ENCODE measurements at places on chromosomes 16 and 17. TPM values are rescaled to one million over a fixed set of nuclear protein-coding genes. Genes with fewer than 3 reads are reported as not detected.
A peak's percentile ranks its signal among the peaks of the same experiment; 100 is the strongest.

The YPEL2 gene
- 4.5 TPM for total RNA-seq

The ZDHHC1 gene
- 1.0 TPM for total RNA-seq

GRCh38 chr17:50272711-50273653, 1.3 kb upstream of the TMEM92 start:
- H3K4me1 ChIP-seq = peaks cover 43% of the 10 kb centered on the region
- no peaks in the 10 kb centered on the region for H3K27me3 ChIP-seq
- DNase-seq = peak; percentile 93

DNA sequence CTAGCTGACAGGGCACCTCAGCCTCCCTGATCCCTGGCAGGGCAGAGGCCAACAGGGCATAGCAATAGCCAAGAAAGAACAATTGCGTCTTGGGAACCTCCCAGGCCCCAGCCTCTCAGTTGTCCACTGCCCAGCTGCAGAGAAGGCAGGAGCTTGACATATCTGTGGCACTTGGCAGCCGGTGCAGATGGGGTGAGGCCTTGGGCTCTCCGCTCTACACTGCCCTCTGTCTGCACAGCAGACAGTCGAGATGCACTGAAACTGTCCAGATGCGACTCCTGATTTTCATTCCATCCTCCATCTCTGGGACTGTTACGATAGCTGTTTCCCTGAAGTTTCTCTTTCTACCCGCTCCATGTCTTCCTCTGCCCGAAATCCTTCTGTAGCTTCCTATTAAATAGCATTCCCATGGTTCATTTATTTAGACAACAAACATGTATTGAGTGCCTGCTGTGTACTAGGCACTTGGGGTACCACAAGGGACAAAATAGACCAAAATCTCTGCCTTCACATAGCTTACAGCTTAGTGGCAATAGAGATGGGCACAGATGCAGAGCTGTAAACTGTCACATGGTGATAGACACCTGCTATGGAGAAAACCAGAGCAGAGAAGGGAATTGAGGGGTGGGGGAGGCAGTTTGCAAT, 3.3 kb downstream of the POLR3E start:
- H3K4me3 ChIP-seq = no peak overlapping the region
- no peak overlapping the region for H3K27ac ChIP-seq
- H3K4me1 ChIP-seq = peaks cover 5% of the 10 kb centered on the region

DNA sequence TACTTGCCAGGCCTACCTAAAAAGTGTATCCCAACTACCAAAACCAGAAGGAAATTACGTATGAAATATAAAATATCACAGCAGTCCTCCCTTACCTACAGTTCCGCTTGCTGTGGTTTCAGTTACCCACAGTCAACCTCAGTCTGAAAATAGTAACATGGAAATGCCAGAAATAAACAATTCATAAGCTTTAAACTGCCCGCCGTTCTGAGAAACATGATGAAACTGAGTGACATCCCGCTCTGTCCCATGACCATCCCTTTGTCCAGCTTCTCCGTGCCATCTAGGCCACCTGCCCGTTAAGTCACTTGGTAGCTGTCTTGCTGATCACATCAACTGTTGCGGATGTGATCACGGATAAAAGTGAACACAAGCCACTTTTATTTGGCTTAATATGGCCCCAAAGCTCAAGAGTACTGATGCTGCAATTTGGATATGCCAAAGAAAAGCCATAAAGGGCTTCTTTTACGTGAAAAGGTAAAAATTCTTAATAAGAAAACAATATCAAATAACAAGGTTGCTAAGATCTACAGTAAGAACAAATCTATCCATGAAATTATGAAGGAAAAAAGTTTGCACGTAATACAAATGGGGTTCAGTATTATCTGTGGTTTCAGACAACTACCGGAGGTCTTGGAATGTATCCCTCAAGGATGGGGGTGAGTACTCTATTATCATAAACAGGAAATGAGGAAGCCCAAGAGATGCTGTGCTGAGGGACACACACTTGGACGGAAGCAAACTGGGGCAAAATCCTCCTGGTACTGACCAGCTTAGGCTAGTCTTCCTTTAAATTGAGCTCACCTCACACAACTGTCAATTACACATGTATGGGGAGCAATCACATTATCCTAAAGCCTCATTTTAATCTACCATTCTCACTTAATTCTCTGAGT, 8.2 kb downstream of the USP22 start:
- H3K4me3 ChIP-seq = no peak overlapping the region
- peaks cover 2% of the 10 kb centered on the region for H3K36me3 ChIP-seq
- no peak for DNase-seq
- no peaks in the 10 kb centered on the region for H3K4me1 ChIP-seq
- peak overlapping the region; percentile 67 for H3K27ac ChIP-seq

DNA sequence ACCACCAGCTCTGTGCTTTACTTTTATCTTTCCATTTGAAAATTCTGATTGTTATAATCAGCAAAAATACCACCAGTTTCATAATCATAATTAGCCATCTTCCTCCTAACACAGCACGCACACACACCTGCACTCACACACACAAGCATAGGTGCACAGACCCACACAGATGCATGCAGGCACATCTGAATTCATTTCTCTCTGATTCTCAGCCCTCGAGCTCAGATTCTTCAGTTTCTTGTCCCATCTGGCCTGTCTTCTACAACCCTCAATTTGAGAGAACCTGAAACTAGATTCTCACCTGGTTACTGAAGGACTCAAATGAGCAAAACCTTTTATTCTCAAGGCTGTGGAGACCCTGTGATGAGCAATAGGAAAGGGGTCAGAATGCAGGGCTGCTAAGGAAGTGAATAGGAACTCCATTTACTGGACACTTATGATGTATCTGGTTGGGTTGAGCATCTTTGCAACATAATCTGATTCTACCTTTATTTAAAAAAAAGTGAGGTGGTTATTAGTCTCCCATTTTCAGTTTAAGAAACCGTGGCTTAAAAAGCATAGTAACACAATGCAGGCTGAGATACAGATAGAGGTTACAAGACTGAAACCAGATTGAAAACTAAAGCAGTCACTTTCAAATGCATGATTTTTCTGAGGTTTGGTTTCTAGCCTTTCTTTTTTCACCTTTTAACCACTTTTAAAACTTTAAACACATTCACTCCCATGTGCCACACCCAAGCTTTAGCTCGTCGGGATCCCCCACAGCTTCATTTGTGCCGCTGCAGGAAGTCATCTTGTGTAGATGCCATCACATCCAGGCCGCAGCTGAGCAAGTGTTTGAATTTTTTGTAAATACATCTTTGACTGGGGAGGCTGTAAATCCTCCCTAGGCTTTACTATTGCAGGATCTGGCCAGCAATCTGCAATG, 9.4 kb downstream of the KRT33A start:
- no peaks in the 10 kb centered on the region for H3K36me3 ChIP-seq
- no peaks in the 10 kb centered on the region for H3K4me1 ChIP-seq
- H3K4me3 ChIP-seq = no peak overlapping the region
- H3K27ac ChIP-seq = no peak overlapping the region
- H3K27me3 ChIP-seq = no peaks in the 10 kb centered on the region

DNA sequence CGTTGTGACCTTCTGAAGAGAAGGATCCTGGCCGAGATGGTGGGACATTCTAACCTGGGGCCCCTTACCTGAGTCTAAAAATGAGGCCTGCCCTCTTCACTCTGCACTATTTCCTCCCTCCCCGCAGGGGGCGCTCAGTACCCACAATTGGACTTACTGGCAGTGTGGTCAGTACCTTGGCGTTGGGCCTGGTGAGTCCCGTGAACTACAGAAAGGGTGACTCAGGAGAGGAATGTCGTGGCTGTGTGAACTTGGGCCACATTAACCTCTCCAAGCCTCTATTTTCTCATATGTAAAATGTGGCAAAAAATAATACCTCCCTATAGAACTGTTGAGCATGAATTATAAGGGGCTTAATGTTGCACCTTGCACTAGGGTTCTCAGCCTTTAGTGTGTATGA, 3.9 kb downstream of the RSAD1 start:
- peak; percentile 96 for DNase-seq
- H3K4me1 ChIP-seq = peaks cover 13% of the 10 kb centered on the region
- H3K36me3 ChIP-seq = peaks cover 12% of the 10 kb centered on the region
- H3K27ac ChIP-seq = peak overlapping the region; percentile 32

DNA sequence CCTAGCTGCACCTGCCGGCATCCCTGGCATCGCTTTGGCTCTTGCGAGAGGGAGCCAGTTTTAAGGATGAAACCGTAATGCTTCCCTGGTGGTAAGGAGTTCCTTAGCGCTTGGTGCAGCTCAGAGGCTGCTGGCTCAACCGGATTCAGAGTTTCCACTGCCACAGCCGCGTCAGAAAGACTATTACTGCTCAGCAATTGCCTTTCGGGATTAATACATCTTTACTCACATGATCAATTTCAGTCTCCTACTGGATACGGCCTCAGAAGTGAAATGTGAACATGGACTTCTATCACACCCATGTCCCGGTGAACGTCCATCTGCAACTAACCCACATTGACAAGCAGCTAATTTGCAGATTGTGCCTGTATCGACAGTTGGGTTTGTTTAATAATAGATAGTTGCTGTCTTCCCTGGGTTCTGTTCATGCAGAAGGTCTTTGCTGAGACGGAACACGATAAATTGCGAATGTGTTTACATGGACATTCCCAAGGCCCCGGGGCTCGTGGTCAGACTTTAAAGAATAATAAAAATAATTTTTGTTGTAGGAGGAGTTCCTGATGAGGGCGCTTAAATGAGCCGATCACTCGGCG, 175.4 kb downstream of the ENGASE start:
- no peak for DNase-seq
- H3K4me1 ChIP-seq = no peaks in the 10 kb centered on the region
- no peak overlapping the region for H3K4me3 ChIP-seq
- no peaks in the 10 kb centered on the region for H3K36me3 ChIP-seq
- peaks cover 1% of the 10 kb centered on the region for H3K27me3 ChIP-seq

- H3K27ac ChIP-seq = no peak overlapping the region
- H3K4me1 ChIP-seq = no peaks in the 10 kb centered on the region
- H3K36me3 ChIP-seq = no peaks in the 10 kb centered on the region
- no peaks in the 10 kb centered on the region for H3K27me3 ChIP-seq
Observed at GRCh38 chr16:7867831-7868230, 535.2 kb downstream of the RBFOX1 start.
